ENCODE measurements at places on chromosomes 12 and 14.

DNA sequence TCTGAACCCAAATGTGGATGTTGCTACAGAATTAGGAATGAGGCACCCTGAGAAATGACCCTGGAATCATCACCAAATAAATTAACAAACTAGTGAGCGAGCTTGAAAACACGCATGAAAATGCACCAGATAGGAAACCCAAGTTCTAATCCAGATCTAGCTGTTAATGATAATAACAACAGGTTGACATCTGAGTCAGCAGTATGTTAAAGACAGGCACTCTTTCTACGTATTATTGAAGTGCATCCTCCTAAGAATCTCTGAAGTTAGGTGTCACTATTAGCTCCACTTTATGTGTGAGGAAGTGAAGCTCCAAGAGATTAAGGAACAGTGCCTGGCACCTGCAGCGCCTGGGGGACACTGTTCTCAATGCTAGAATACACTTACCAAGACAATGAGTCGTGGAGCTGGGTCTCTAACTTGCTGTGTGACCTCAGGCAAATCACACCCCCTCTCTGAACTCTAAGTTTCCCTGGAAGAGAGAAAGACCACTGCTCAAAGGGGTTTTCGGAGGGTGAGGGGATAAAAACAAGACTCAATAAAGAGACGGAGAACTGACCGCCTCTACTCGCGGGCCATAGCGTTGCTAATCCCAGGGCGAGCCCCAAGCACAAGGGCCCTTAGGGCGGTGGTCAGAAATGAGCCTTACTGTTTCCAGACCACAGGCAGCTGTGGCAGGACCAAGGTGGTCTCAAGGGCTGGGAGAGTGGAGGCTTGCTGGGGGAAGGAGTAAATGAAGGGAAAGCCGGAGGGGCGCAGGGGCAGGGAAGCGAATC lies 2.1 kb downstream of the SLC6A12 start:
- no peak for DNase-seq

GRCh38 chr14:79732911-79733655 lies 478.2 kb downstream of the DIO2 start:
- DNase-seq: no peak

DNA sequence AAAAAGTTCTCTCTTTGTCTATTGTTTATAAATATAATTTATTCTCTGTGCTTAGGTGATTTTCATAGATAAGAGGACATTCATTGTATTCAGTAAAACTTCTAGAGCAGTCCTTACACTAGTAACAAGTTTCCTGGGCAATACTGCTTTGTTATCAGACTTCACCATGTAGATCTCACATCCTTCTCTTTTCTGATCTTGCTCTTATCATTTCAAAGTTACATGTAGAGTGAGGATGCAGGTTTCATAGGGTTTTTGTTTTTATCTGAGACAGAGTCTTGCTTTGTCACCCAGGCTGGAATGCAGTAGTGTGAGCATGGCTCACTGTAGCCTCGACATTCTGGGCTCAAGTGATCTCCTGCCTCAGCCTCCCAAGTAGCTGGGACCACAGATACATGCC lies 789.5 kb downstream of the DIO2 start:
- no peak for DNase-seq

DNA sequence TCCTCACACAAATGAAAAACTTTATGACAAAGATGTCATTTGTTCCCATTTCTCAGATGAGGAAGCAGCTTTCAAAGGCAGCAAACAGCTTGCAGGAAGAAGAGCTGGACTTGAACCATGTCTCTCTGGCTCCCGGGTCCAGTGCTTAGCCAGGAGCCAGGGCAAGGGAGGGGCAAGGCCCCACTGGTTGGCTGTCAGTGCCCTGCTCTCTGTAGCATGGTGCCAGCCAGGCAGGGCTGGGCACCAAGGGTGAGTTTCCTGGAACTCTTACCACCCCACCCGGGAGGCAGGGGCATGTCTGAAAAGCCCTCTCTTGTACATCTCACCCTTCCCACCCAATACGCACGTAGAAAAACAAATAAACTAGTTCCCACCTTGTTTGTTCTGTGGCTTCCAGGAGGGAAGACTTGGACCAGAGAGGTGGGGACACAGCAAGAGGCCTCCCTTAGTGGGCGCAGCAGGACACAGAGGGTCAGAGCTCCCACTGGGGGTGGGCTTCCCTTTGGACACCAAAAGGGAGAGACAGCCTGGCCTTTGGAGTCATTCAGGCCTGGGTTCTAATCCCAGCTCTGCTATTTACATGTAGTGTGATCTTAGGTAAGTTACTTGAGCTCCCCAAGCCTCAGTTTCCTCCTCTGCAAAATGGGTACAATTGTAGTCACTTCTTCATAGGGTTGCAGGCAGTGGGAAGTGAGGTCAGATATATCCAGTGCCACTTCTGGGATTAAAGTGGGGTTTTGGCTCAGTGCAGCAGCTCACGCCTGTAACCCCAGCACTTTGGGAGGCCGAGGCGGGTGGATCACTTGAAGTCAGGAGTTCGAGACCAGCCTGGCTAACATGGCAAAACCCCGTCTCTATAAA lies 17.2 kb downstream of the TRPV4 start:
- no peak for DNase-seq

DNA sequence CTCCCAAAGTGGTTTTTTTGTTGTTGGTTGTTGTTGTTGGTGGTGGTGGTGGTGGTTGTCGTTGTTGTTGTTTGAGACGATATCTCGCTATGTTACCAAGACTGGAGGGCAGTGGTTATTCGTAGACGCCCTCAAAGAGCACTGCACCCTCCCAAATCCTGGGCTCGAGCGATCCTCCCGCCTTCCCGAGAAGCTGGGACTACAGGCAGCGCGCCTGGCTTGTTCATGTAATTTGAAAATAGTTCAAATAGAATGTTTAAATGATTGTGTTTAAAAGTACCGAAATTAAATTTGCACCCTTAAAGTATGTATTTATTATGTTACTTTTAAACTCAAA lies 439 bp upstream of the ANAPC5 start:
- DNase-seq: no peak

- DNase-seq: no peak
These were observed 66.8 kb upstream of the CFL2 start for GRCh38 chr14:34781242-34781641.
